ENCODE measurements at places on chromosomes 6 and 20.

DNA sequence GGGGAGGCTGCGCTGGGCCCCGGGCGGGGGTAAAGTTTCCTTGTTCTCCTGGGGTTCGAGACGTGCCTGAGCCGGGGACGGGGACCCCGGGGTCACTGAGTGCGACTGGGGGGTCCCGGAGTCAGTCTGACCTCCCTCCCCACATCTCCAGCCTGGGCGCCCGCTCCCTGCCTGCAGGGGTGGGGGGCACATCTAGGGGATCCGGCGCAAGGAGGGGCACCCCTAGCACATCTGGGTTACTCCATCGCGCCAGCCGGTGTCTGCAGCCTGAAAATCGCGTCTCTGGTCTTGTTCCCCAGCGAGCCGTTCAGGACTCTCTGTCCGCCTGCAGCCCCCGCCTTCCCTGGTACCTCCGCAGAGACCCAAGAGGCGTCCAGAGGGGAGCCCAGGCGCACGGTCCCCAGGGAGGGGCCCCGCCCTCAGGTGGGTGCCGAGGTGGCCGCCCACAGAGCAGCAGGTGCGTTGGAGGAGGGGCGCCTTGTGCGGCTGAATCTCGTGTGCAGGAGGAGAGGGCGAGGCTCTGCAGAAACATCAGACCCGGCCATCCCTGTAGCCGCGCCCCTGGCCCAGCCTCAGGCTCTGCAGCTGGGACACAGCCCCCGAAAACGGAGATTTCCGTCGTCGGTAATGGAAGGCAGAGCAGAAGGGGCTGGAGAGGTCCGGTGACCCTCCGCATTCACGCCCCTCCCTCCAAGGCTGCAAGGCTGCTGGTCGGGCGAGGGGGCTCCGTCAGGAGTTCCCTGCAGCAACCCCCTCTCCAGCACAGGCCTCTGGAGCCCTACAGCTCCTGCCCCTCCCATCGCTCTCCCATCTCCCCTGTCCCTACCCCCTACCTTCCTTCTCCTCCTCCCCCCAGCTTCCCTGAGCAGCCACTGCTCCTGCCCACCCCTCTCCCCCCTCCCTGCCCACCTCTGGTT is 628 bp upstream of the CHRNA4 start:
- peak; percentile 60 for DNase-seq

GRCh38 chr6:156283091-156283490 is 494.1 kb upstream of the ARID1B start:
- DNase-seq, result no peak

DNA sequence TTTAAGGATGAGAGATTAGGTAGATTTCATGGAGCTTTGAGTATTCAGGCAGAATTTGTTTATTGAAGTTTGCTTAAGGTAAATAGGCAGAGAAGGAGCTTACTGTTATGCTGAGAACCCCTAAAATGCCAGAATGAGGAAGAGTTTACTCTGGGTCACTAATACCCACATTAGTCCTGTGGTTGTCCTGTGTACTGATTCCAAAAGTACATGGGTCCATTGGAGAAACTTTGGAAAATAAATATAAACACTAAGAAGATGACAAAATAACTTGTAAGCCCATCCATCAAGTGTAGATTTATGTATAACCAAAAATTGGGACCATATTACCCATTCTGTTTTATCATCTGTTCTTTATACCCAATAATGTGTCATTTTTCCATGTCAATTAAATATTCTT is 31.6 kb downstream of the ENPP1 start:
- DNase-seq, result no peak

- DNase-seq, result peak; percentile 91
Measured at GRCh38 chr6:163414117-163414945, at the start of gene QKI. Gene QKI, plus strand, starts transcription at chr6:163414718. Its CDS starts 476 bp downstream, at chr6:163415194.

DNA sequence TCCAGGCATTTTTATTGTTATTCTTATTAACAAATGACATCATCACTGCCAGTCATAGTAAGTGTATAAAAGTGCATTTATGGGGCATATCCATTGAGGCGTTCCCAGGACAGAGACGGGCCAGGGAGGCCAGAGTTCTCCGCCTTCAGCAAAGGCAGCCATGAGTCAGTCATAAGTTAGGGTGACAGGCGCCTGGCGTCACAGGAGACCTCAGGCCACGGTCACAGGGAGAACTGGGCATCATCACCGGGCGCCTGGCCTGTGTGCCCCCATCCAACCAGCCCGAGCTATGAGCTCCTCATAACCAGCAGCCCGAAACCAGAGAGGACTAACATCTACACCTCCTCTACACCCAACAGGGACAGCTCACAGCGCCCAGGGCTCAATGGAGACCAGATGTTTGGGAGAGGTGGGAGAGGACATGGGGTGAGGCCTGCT is 259.2 kb downstream of the DLL1 start:
- DNase-seq, result no peak

DNA sequence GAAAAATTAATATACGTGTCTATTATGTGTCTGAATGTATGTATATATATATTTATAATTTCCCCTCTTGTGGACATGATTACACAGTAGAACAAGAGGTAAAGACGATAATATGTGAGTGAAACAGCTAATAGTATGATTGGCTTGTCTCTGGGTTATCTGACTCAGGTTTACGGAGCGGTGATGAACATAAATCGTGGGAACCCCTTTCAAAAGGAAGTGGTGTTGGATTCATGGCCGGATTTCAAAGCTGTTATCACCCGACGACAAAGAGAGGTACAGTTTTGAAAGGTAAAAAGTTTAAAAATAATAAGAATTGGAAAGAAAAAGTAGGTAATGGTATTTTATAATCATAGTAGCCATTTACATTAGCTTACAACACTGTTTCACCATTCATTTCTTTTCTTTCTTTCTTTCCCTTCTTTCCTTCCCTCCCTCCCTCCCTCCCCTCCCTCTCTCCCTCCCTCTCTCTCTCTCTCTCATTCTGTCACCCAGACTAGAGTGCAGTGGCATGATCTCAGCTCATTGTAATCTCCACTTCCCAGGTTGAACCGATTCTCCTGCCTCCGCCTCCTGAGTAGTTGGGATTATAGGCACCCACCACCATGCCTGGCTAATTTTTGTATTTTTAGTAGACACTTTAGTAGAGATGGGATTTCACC is 15.9 kb downstream of the GLYATL3 start:
- DNase-seq, result no peak

DNA sequence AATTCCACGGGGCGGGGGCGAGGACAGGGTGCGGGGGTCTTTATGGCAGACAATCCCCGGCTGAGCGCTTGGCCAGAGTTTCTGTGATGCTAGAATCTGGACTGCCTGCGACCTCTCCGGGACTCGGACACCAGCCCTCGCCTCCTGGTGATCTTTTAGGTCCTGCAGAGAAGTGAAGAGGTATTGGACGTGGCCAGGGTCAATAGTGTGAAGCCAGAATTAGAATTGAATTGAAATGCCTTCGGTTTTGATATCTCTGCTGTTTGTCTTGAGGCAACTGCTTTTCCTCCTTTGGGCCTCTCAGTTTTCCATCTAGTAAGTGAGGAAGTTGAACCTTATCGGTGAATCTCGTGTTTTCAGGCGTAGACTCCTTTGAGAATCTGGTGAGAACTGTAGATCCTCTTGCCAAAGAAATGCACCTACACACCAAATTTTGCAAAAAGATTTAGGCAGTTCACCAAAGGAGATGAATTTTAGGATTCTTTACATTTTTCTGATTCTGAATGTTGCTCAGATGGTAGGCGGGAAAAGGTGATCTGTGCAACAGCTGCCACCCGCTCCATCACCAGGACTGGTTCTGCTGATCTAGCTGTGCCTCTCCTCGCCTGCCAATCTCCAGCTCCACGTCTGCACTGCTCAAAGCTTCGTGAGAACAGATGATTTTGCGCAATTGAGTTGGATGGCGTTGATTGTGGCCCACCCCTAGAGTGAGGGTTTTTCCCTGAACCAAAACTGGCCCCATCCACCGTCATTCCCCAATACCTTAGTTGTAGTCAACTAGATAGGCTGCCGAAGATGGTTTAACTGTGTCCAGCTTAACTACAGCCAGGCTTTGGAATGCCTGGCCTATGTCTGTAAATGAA is 837 bp upstream of the OSER1 start:
- peak; percentile 26 for DNase-seq

DNA sequence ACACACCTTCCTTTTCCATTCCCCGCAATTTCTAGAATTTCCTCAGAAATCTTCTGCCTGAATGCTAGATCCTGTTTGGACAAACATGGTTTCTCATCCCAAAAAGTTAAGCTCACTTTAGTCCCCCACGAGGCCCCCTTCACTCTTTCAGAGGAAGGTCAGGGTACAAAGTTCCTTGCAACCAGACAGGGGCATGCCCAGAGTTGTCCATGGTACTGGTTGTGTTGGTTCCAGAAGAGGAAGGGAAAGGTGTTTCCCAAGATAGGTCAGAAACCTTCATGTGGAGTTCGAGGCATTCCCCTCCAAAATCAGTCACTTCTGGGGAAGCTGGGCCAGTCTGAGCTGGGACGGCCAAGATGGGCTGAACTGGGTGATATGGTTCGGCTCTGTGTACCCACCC is 167.6 kb upstream of the MAFB start:
- DNase-seq, result no peak

DNA sequence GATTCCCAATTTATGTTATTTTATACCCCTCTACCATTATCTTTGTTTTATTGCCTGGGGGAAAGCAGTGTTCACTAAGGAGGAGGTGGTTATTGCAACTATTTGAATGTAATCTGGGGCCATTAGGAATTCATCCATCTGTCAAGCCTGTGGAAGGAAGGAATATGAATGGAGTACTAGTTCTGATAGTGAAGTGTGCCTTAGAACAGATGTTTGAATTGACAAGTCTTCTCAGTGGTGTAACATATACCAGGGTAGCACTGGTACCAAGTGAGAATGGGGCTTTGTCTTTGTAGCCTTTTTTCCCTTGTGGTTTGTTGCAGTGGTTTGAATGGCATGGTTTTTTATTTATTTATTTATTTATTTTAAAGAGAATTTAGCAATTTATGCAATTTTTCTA is 27.9 kb upstream of the HDAC2 start:
- no peak for DNase-seq

- DNase-seq, result no peak
Measured at GRCh38 chr6:1242446-1242845, 69.5 kb upstream of the FOXQ1 start.

GRCh38 chr6:89566008-89566800 is 72.3 kb downstream of the LYRM2 start:
- peak; percentile 31 for DNase-seq

GRCh38 chr6:149452037-149452939 is 32.5 kb downstream of the ZC3H12D start:
- no peak for DNase-seq

DNA sequence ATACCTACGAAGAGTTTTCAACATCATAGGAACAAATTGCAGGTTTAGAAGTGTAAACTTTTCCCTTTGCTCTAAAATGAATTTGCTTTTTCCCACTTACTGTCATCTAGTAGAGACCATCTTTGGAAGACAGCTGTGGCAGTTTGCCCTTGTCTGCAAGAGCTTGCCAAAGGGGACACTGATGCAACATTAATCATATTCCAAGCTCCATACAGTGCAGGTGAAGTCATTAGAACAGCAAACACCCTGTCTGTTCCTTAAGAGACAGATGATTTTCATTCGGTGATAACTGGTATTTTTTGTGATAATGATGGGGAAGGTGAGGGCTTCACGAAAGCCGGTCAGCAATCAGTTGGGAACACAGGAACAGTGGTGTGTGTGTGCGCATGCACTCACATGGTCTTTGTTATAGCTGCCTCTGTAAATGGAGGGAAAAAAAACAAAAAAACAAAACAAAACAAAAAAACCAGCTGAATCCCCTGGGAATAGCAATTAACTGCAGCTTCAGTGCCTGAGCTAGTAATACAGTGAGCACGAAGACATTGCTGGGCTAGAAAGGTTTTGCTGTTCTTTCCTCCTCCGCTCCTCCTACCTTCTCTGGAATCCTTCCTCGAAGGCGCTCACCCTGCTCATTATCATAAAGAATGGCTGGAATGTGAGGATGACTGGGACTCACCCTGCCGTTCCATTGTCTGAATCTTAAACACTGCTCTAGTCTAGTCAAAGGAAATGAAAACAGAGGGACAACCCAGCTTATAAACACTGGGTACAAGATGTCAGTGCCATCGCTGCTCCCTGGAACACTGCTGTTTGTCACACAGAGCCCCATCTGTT is 35.2 kb upstream of the KIF13A start:
- DNase-seq, result peak; percentile 95

- no peak for DNase-seq
Measured at GRCh38 chr6:6039946-6040509, 33.3 kb upstream of the NRN1 start.

GRCh38 chr6:122078481-122078880 is 321.0 kb upstream of the HSF2 start:
- no peak for DNase-seq

DNA sequence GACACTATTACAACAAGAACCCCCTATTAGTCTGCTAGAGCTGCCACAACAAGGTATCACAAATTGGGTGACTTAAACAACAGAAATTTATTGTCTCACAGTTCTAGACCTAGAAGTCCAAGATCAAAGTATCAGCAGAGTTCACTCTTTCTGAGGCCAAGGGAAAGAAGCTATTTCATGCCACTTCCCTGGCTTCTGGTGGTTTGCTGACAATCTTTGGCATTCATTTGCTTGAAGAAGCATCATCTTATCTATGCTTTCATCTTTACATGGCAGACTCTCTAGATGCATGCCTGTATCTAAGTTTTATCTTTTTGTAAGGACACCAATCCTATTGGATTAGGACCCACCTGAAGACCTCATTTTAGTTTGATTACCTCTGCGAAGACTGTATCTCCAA is 296.8 kb upstream of the MARCKS start:
- no peak for DNase-seq

DNA sequence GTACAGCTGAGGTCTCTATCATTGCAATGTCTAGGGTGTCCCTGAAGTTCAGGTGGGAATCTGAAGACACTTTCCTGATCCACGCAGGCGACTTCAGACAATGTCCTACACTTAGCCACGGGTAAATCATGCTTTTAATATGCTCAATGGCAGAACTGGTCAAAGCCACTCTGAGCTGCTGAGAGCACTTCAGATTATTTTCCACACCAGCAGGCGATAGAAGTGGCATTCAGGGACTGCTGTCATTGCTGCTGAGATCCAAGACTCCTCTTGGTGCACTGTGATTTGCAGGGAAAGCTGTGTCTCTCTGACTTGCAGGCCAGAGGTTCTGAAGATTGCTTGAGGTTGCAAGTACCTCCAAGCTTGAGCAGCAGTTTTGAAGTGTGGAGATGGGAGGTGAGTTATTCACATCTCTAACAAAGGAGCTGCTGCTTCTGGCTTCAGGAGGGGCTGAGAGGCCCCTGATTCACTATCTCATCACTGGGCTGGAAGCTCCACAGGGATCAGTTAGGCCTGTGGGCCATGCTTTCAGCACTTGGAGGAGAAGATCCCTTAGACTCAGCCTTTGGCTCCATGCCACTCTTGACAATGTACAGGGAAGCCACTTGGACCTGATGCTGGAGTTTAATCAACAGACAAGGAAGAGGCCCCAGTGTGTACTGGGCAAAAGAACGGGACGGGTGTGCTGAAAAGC is 2.9 kb upstream of the SSTR4 start:
- DNase-seq, result no peak
